Tibial artery (tissue), 4 donors: ENCODE measurements at places on chromosomes 2 and 18.

DNA sequence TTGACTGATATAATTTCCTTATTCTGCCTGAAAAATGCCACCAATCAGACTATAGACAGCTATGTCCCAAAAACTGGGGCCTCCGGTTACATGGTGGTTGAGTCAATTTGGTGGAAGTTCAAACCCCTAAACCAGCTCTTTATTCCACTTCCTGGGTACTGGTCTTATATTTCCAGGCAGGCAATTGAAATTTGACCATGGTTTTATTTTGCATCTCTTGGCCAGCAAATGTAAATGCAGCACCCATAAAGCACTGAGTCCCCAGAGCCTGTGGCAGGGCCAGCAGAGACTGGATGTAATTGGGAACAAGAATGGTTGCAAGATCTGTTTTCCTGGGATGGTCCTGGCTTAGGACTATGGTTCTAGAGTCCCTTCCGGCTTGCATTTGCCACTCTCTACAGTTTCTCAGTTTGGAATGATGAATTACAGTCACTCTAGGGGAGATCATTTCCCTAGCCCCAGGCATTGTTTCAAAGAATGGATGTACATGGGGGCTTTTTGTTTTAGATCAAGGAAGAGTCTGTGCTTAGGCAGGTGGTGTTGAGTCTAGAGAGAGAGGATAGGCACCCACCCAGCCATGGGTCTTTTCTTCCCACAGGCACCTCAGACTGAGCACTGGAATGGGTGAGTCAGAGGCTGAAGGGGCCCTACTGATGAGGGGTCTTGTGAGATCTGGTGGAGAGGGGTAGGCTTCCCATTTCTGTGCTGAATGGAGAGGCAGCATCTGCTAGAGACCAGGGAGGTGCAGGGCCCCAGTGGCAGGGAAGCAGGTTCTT lies 108.4 kb upstream of the CDC42EP3 start:
- no peak for DNase-seq

DNA sequence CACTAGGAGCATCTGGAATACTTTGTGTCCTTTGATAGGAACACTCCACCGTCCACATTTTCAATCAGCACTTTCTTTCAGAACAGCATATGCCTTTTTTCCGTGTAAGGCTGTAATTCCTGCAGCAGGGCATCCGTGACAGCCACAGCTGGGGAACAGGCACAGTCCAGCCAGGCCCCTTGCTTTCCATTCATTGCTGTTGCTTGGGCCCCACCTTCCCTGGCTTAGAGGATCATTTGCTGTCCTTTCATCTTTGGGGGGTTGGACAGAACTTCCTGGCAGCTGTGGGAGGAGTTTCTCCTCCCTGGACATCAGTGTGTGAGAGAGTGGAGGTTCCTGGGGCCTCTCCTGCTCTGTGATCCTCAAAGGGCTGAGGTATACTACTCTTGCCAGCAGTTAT lies 49.7 kb upstream of the ITM2C start:
- DNase-seq = no peak

DNA sequence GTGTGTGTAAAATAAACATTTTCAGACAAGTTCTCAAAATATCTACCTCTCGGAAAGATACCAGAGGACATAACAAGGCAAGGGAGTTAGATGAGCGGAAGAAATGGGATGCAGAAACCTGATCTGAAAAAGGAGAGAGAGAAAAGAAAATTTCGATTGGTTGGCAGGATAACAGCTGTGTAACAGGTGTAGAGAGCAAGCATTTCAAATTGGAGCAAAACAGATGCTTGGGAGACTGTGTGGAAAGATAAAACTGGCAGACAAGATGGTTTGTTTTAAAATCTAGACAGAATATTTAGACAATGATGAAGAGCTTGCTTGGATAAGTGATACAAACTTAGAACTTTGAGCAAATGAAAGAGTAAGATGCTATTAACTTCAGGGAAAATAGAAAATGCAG lies 20.2 kb downstream of the CHST9 start:
- DNase-seq = no peak

GRCh38 chr2:117948615-117949014 lies 65.3 kb downstream of the CCDC93 start:
- DNase-seq = no peak

- DNase-seq = no peak
Measured at GRCh38 chr2:7028846-7029245, 111.6 kb downstream of the RNF144A start.
